ENCODE measurements at places on chromosomes 4 and X.

DNA sequence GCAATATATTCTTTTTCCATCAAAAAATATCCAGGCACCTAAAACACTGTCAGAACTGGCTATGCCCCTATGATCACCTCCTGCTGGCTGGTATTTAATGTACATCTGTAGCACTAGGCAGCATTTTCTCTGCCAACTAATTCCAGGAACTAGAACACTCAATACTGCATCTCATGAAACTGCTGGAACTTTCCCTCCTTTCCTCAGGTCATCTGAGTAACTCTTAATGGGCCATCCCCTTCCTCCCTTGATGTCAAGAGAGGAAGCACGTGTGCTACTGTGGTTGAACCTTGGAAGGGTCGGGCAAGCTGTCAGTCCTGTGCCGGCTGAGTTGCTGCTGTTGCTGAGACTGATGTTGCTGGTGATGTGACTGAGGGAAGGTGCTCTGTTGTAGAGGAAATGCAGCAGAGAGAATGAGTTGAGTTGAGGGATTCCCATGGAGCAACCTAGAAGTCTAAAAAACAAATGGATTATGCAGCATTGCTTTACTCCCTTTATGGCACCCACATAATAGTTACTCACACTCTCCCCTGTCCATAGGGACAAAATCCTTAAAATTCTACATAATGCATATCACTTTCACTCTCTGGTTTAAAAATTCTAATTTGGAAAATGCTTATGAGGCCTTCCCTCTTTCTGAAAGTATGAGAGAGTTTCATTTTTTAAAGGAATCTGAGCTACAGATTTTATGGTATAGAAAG, 39.5 kb downstream of the TMEM165 start:
- no peak for DNase-seq

GRCh38 chrX:10769696-10770619, 149.6 kb upstream of the MID1 start:
- no peak for DNase-seq

GRCh38 chr4:95549246-95550114, 707 bp upstream of the UNC5C start:
- DNase-seq = no peak

DNA sequence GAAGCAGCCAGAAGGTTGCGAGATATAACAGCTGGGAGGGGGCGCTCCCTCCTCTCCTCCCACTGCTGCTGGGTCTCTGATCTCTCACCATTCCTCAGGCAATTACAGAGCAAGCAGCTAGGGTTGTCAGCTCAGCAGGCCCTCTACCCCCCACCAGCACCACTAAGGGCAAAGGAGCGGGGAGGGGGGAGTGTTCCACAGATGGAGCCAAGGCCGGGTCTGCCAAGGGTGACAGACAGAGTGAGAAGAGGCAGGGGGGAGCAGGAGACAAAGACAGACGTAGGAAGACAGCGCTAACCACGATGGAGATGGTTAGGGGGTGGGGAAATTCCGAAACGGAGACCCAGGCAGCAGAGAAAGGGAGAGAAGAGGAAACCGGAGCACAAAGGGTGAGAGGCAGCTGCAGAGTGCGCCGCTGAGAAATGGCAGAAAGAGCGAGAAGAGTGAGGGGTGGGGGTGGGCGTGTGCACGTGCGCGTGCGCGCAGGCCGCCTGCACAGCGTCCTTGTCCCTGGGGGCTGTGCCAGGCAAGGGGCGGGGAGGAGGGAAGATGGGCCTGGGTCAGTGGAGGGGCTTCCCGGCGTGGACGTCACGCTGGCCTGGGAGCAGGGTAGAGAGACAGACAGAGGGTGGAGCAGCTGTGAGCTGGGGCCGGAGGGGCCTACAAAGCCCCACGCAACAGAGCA, 6.9 kb downstream of the L1CAM start:
- DNase-seq = no peak

- no peak for DNase-seq
Observed at GRCh38 chrX:30893206-30893605, 4.2 kb upstream of the TAB3 start.

DNA sequence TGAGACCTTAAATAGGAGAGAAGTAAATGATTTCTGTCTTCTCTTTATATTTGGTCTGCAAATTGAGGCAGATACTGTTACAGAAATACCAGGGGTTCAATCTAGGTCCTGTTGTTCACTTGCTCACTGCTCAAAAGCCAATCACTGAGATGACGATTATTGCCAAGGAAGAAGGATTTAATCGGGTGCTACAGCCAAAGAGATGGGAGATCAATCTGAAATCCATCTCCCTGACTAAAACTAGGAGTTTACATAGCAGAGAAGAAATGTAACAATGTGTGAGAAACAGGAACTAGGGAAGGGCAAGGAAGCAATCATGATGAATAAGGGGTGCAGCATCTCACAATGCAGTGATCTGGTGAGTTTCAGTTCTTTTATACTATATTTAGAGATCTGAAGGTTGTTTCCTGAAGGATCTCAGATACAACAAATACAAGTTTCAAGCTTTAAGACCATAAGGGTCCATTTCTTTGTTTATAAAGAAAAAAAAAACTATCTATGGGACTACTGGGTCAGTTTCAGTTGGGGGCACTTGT, 117.9 kb upstream of the FAM9B start:
- no peak for DNase-seq

- no peak for DNase-seq
Observed at GRCh38 chr4:75699299-75699698, 25.1 kb upstream of the USO1 start.

- no peak for DNase-seq
Observed at GRCh38 chr4:87317527-87317926, 5.2 kb downstream of the HSD17B13 start.
